ENCODE measurements at places on chromosomes 12 and 14. TPM values are rescaled to one million over a fixed set of nuclear protein-coding genes. Genes with fewer than 3 reads are reported as not detected.

The PPP2R5E gene
- 35.6 TPM for total RNA-seq

The WDHD1 gene
- 2.7 TPM for total RNA-seq

The ANKRD33 gene
- not detected for total RNA-seq

The IL23A gene
- total RNA-seq, result 0.57 TPM

The DENR gene
- total RNA-seq, result 25.6 TPM

The IFNG-AS1 gene
- total RNA-seq, result 0.46 TPM

The MEG3 gene
- total RNA-seq, result 12.3 TPM

The NYNRIN gene
- total RNA-seq, result 6.4 TPM

The KRT6A gene
- total RNA-seq, result not detected

The SYCP3 gene
- 0.18 TPM for total RNA-seq

The SLC2A14 gene
- 0.95 TPM for total RNA-seq

The PTPRR gene
- total RNA-seq, result 1.0 TPM

The LRRK2 gene
- 7.3 TPM for total RNA-seq

The LRRIQ1 gene
- total RNA-seq, result 0.79 TPM

The DBX2 gene
- total RNA-seq, result not detected

The C1QL4 gene
- total RNA-seq, result not detected

The AKAP3 gene
- total RNA-seq, result 4.8 TPM

The ESR2 gene
- total RNA-seq, result 0.76 TPM

The NELL2 gene
- total RNA-seq, result 0.42 TPM

The COQ5 gene
- total RNA-seq, result 41.3 TPM

The SLC7A7 gene
- 2.4 TPM for total RNA-seq

The ARHGEF40 gene
- total RNA-seq, result 17.7 TPM

The IL31 gene
- total RNA-seq, result not detected

The TXNRD1 gene
- total RNA-seq, result 61.7 TPM
